ENCODE measurements at places on chromosomes 1 and 21. TPM values are rescaled to one million over a fixed set of nuclear protein-coding genes. Genes with fewer than 3 reads are reported as not detected.

The PDZK1 gene
- 7.4 TPM for total RNA-seq

The ARMH1 gene
- total RNA-seq: 5.8 TPM

The RPS6KC1 gene
- total RNA-seq: 34.1 TPM

The DNASE2B gene
- not detected for total RNA-seq

The EDARADD gene
- 2.8 TPM for total RNA-seq

The AMY1C gene
- total RNA-seq: not detected

The STIL gene
- 2.2 TPM for total RNA-seq

The IL12RB2 gene
- total RNA-seq: 3.5 TPM

The GPR37L1 gene
- not detected for total RNA-seq

DNA sequence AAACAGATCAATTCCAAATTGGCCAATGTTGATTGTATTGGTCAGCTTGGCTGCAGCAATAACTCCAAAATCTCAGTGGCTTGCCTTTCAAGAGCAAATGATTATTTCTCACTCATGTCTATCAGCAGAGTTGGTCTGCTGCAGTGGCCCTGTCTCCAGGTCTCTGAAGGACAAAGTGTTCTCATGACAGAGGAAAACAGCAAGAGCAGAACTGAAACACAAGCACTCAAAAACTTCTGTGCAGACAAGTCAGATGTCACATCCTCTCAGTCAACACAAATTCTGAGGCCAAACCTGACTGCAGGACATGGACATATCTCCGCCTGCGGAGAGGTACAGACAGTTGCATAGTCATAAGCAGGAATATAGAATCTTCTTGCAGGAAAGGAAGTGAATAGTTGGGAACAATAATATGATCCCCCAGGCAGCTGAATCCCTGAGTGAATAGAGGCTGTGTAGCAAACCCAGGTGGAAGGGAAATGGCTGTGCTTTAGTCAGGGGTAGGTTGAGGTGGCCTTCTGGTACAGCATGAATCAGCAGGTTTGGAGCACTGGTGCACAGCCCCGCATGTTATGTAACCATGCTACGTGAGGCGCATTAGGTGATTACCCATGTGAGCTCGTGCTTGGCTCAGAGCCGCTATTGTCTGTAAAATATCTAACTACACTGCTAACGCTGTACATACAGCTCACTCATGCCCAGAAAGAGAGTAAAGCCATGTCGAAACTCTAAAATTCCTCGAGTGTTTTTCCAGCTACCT is 17.1 kb upstream of the UBE2U start:
- DNase-seq: no peak
- H3K27me3 ChIP-seq: no peaks in the 10 kb centered on the region
- no peaks in the 10 kb centered on the region for H3K36me3 ChIP-seq

DNA sequence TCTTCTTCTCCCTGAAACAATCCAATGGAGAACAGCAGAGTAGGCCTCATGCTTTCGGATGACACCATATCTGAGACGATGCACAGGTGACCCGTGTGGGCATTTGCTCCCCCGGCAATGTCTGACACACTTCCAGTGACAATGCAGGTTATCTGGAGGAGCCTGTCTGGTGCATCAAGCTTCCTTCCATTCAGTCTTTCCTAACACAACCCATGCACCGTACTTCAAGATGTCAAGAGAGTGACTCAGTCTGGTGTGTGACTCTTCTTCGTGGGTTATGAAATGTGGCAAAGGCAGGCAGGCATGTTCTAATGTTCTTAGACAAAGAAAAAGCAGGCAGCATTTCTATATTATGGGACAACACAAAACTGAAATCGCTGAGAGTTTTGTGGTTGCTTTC is 159.1 kb downstream of the EDEM3 start:
- H3K27ac ChIP-seq: no peak overlapping the region
- no peaks in the 10 kb centered on the region for H3K4me1 ChIP-seq
- H3K4me3 ChIP-seq: no peak overlapping the region
- no peaks in the 10 kb centered on the region for H3K36me3 ChIP-seq
- no peaks in the 10 kb centered on the region for H3K27me3 ChIP-seq
- DNase-seq: no peak

GRCh38 chr1:169924063-169924462 is 30.4 kb upstream of the SCYL3 start:
- no peaks in the 10 kb centered on the region for H3K36me3 ChIP-seq
- H3K4me3 ChIP-seq: no peak overlapping the region
- H3K27ac ChIP-seq: no peak overlapping the region
- H3K27me3 ChIP-seq: no peaks in the 10 kb centered on the region
- DNase-seq: no peak
- H3K4me1 ChIP-seq: no peaks in the 10 kb centered on the region

- H3K27me3 ChIP-seq: no peaks in the 10 kb centered on the region
- no peak for DNase-seq
- H3K4me3 ChIP-seq: no peak overlapping the region
- no peak overlapping the region for H3K27ac ChIP-seq
- peaks cover 6% of the 10 kb centered on the region for H3K4me1 ChIP-seq
Measured at GRCh38 chr21:33015756-33016155, 10.0 kb upstream of the OLIG2 start.

DNA sequence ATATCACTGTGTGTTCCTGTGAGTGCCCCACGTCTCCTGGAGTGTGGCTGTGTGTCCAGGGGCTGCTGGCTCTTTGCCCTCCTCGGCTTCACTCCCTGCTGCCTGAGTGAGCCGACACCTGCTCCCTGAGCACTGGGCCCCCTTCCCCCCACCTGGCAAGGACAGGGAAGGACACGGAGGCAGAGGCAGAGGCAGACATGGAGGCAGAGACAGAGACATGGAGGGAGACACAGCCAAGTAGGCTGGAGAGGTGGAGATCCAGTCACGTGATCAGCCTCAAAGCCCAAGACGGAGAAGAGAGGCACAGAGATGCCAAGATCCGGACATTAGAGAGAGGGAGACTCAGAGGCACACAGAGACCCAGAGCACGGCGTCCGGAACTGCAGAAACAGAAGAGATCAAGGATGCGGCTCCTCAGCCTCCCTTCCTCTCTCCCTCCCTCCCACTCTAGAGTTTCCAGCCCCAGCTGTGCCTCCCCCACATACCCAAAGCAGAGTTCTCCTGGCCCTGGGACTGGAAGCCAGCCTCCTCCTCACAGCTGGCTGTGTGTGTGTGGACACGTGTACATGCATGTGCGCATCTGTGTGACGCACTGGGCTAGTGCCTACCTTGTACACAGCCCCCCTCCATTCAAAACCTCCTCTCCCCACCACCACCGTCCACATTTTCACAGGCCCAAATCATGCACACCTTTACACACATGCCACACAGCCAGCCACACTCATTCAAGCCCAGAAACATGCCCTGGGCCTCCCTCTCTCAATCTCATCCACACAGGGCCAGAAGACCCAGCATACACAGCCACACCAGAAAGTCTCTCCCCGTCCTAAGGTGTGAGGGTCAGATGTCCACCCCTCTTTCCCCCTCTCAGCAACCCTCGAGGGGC is 39.1 kb upstream of the WASF2 start:
- peak overlapping the region; percentile 77 for H3K4me3 ChIP-seq
- peaks cover 11% of the 10 kb centered on the region for H3K36me3 ChIP-seq
- no peak for DNase-seq
- no peaks in the 10 kb centered on the region for H3K27me3 ChIP-seq
- peak overlapping the region; percentile 77 for H3K27ac ChIP-seq

DNA sequence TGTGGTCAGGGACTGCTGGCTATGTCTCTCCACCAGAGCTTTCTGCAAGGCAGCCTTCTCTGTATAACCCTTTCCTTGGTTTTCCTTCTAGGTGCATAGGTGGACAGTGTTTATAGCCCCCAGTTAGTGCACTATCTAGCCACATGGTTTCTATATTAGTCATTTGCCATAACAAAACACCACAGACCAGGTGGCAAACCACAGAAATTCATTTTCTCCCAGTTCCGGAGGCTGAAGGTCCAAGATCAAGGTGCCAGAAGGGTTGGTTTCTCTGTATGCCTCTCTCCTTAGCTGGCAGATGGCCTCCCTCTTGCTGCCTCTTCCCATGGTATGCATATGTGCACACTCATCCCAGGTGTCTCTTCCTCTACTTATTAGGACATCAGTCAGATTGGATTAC is 106.4 kb downstream of the KAZN start:
- DNase-seq: no peak
- H3K4me3 ChIP-seq: no peak overlapping the region
- H3K36me3 ChIP-seq: no peaks in the 10 kb centered on the region
- H3K4me1 ChIP-seq: no peaks in the 10 kb centered on the region
- H3K27ac ChIP-seq: no peak overlapping the region

DNA sequence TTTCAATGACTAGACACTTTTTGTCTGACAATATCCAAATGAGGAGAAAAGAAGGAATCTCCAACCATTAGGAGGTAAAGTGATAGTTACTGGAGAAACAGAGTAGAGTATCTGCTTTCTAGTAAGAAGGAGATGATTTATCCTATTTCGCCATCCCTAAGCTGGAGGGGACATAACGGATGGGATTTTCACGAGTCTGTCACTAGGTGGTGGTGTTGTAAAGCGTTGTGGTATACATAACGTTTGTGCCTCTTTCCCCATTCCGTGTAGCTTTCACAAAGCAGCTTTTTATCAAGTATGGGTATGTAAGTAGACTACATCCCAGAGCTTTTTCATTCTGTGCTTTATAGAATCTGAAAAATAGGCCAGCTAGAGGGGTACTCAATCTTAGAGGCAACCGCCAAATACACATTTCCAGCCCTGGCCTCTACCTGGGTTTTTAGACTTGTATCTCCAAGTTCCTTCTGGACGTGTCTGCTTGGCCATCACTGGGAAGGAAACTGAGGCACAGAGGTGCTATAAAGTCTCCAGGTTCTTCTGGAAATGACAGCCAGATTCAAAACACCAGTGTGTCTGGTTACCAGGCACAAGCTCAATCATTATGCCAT is 33.3 kb upstream of the FAM3B start:
- H3K4me1 ChIP-seq: peaks cover 13% of the 10 kb centered on the region
- no peak overlapping the region for H3K27ac ChIP-seq
- no peak overlapping the region for H3K4me3 ChIP-seq
- DNase-seq: no peak
- H3K36me3 ChIP-seq: no peaks in the 10 kb centered on the region

DNA sequence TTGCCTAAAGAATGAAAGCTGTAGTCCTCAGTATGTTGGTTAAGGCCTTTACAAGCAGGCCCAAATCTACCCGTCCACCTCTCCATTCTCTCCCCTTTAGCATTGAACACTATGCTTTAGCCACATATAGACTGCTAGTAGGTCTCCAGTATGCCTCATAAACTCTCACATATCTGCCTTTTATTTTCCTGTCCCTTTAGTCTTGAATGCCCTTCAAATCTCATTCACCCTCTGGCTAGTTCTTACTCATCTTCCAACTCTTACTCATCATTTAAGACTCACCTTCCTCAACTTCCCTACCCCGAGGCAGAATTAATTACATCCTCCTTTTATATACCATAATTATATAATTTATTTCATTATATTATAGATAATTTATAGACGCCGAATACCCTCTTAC is 78.7 kb upstream of the TSPAN2 start:
- no peak overlapping the region for H3K27ac ChIP-seq
- no peaks in the 10 kb centered on the region for H3K36me3 ChIP-seq
- H3K4me3 ChIP-seq: no peak overlapping the region

DNA sequence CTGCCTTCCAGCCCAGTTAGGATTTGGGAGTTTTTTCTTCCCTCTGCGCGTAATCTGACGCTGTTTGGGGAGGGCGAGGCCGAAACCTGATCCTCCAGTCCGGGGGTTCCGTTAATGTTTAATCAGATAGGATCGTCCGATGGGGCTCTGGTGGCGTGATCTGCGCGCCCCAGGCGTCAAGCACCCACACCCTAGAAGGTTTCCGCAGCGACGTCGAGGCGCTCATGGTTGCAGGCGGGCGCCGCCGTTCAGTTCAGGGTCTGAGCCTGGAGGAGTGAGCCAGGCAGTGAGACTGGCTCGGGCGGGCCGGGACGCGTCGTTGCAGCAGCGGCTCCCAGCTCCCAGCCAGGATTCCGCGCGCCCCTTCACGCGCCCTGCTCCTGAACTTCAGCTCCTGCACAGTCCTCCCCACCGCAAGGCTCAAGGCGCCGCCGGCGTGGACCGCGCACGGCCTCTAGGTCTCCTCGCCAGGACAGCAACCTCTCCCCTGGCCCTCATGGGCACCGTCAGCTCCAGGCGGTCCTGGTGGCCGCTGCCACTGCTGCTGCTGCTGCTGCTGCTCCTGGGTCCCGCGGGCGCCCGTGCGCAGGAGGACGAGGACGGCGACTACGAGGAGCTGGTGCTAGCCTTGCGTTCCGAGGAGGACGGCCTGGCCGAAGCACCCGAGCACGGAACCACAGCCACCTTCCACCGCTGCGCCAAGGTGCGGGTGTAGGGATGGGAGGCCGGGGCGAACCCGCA is at the start of gene PCSK9:
Gene PCSK9 (plus strand): TSS at position 207 of the 741 bp plus-strand sequence. CDS start 290 bp downstream, at position 497.
- H3K36me3 ChIP-seq: no peaks in the 10 kb centered on the region
- no peaks in the 10 kb centered on the region for H3K27me3 ChIP-seq
- H3K4me1 ChIP-seq: peaks cover 16% of the 10 kb centered on the region
- no peak for DNase-seq

DNA sequence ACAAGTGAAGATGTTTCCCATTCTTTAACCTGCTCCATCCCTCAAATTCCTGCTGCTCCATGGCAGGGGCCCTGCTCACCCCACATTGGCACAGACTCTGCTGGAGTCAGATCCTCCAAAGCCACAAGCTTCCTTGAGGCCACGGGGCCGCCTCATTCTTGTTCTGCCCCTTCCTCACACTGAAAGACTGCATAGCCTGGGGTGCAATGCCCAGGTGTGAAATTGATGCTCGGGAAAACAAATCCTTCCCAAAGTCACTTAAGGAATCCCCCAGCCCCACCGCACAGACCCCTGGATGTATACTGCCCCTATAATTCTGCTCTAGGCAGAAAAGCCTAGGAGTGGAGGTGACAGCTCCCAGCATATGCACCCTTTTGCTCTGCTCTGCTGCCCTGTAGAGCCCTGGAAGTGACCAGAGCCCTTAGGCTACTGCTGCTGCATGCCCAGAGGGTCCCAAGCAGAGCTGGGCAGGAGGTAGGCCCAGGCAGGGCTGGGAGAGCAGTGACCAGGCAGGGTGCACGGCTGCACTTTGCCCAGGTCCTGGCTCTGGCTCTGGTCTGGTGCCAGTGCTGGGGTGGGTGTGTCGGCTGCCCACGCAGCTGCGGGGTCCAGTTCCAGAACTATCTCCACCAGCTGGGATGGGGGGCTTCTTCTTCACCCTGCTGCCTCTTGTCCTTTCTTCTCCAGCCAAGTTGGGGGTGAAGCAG is 1.6 kb downstream of the HES2 start:
- peaks cover 11% of the 10 kb centered on the region for H3K27me3 ChIP-seq
- no peak for DNase-seq
- H3K27ac ChIP-seq: no peak overlapping the region
- peaks cover 18% of the 10 kb centered on the region for H3K4me1 ChIP-seq
- H3K36me3 ChIP-seq: no peaks in the 10 kb centered on the region

DNA sequence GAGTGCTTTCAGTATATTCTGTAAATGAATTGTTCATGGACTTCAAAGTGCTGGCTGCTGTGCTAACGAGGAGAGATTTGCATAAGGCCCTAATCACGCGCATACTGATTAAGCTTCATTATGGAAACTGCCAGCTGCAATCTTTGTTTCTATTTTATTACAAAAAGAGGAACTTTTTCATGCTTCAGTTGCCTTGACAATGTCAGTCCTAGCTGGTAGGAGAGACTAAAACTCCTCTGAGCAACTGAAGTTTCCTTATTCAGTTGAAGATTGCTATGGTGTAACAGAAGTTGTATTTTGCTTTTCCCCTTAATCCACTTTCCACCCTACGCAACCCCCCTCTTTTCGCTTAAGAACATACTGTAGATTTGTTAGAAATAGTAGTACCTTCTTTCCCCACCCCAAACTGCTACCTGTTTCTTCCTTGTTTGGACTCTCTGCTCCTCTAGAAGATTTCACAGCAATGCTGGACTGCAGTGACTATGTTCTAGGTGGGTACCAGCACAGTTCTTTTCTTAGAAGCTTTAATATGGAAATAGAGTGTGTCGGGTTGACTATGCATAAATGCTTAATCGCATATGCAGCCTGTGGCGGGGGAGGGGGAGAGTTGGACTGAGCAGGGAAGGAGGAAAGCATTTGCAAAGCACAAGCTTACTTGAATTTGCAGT is 108.3 kb downstream of the POU2F1 start:
- no peaks in the 10 kb centered on the region for H3K27me3 ChIP-seq
- no peak for DNase-seq
- H3K36me3 ChIP-seq: no peaks in the 10 kb centered on the region
- no peak overlapping the region for H3K27ac ChIP-seq
